ENCODE measurements at places on chromosomes 7 and 10.

GRCh38 chr10:27369880-27370279 is 129.3 kb upstream of the ACBD5 start:
- DNase-seq, result no peak

DNA sequence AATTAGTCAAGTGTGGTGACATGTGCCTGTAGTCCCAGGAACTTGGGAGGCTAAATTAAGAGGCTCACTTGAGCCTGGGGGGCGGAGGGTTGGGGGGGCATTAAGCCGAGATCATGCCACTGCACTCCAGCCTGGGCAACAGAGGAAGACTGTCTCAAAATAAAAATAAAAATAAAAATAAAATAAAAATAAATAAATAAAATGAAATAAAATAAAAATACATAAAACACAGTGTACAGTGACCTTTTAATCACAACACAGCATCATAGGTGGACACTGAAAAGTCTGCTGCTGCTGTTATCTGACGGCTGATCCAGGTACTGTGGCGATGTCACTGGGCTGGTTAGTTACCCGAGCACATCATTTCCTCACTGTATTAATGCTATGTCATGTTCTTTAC is 27.1 kb downstream of the LARP4B start:
- no peak for DNase-seq

- no peak for DNase-seq
Observed at GRCh38 chr7:34844406-34844805, 186.4 kb downstream of the NPSR1 start.

DNA sequence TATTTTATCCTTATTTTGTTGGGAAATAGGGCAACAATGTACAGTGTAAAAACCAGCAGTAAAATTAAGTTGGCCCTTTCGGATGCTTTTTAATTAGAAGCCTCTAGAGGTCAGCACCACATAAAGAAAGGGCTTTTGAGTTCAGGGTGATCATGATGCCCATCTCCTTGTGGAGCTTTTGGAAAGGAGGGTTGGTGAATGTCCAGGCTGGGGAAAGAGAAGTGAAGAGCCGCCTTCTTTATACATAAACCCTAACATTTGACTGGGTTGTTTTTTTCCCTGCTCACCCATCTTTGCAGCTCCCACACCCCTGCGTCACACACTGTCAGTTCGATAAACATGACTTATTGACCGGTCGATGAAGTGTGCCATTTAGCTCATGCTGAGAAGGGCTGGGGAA is 29.8 kb downstream of the MTURN start:
- DNase-seq, result peak; percentile 58

DNA sequence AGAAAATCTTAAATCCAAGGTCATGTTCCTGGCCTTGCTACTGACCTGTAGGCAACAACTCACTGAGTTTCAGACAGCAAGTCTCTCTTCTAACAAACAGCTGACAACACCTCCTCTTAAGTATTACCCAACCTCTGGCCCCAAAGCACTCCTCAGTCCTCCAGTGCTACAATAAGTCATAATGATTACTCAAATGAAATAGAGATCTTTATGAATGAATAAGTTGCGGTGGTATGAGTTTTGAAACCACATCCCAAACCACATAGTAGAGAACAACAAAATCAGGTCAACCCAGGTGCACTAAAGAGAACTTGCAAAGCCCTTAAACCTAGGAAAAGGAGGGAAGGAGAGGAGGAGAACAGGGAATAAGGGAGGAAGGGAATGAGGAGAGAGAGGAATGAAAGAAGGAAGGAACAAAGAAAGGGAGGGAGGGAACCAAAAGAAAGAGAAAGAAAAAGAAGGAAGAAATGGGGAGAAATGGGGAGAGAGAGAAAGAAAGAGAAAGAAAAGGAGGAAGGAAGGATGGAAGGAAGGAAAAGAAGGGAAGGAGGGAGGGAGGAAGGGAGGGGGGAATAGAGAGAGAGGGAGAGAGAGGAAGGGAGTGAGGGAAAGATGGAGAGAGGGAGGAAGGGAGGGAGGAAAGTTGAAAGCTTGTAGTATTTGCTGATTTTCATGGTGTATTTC is 142.8 kb upstream of the CALCR start:
- no peak for DNase-seq

- DNase-seq, result peak; percentile 5
Observed at GRCh38 chr10:107415446-107415845, 250.9 kb upstream of the SORCS1 start.

- no peak for DNase-seq
Observed at GRCh38 chr10:133229265-133230043, 563 bp upstream of the UTF1 start.

DNA sequence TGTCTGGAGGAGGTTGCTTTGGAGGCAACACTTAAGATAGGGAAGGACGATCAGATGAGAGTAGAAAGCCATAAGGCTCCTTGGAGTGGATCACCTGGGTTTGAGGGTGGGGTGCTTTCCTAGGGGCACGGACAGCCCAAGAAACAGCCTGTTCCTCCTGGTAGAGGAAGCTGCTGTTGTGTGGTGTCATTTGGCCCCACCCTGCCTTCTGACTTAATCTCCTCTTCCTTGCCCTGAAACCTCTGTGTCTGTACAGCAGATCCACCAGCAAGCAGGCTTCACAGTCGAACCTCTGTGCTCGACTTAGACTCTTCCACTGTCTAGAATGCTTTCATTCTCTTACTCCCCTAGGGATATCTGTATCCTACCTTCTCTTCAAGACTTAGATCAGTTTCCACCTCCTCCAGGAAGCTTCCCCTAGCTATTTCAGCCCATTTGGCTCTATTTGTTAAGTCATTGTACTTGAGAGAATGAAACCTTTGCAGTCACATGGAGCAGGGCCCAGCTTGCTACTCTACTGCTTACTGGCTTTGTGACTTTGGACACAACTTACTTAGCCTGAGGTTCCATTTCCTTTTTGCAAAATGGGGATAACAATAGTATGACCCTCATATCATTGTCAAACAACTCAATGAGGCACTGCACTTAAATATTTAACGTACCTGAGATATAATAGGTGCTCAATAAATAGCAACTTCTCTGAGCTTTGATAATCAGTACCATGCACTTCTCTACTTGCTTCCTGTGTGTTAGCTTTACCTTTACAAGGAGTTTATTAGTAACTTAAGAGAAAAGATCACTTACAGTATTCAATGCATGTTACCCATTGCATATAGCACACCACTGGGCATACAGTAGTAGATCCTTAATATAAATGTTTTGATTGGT is 5.0 kb downstream of the MXI1 start:
- peak; percentile 31 for DNase-seq

- DNase-seq, result no peak
Observed at GRCh38 chr7:152202056-152202455, 176.6 kb downstream of the GALNT11 start.

All from germinal center (tissue), 1 donor.